ENCODE measurements at places on chromosomes 2 and 18. TPM values are rescaled to one million over a fixed set of nuclear protein-coding genes. Genes with fewer than 3 reads are reported as not detected.
A peak's percentile ranks its signal among the peaks of the same experiment; 100 is the strongest.

Gene MYL12B
- 154 TPM for total RNA-seq

GRCh38 chr2:67825476-67825875 is 237.3 kb downstream of the C1D start:
- DNase-seq = no peak

DNA sequence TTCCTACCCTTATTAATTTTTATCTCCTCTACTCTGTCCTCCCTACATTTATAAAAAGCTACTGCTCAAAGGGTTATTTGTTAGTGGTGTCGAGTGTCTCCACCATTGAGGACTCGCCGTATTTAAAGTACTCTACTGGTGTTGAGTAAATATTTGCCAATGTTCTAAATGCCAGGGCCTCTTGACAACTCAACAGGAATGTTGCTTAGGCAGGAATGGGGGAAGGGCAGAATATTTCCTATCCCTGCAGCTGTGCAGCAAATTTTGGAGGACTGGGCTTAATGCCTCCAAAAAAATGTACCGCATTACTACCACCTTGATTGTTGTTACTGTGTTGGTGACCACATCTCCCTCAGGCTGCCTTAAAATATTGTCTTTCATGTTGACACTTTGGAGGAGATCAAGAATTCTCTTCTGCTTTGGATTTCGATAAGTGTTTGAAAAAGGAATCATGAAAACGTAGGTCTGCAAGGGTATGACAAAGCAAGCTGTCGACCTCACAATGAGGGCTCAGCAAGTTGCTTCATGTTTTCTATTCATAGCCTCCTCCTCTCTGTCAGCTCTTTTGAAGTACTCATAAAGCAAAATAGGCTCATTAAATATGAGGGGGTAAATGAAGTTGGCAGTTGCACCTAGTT is 84.3 kb downstream of the EFEMP1 start:
- DNase-seq = no peak

Gene RAD51AP2
- not detected for total RNA-seq

- DNase-seq = no peak
Measured at GRCh38 chr2:36854241-36854640, 112.1 kb downstream of the STRN start.

GRCh38 chr18:3806656-3807055 is 356.7 kb downstream of the TGIF1 start:
- DNase-seq = no peak

Gene DCDC2C
- total RNA-seq = not detected

DNA sequence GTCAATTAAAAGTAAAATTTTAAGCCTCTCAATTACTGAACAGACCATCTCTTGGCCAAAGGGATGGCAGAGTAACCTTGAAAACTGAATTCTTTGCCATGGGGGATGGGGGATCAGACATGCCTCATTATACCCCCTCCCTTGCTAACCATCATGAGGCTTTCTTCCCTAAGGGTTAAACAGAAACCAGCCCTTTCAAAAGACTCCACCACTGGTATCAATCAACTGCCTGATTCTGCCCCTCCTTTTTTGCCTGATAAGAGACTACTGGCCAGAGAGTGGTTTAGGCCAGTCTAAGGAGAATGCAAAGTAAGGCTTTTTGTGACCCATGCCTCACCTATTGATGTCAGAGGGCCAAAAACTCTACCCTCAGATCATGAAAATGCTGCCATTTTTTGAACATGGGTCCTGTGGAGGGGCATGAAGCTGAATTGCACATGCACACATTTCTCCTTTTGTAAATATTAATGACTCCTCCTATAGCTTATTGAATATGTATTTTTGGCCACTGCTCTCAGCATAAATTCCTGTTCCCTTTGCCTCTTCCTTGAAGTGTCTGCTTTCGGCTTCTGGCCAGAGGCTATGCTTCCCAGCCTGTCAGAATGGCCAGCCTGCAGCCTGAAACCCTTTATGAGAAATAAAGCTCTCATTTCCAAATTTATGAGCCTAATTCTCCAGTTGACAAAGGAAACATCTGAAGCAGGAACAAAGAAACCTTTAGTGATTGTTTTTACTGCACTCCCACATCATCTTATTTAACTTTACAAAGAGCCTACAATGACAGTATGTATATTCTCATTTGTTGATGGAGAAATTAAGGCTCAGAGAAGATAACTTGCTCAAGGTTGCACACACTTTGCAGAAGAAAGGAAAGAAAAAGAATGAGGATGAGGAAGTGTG is 270.7 kb upstream of the CELF4 start:
- no peak for DNase-seq

- no peak for DNase-seq
Measured at GRCh38 chr2:201966691-201967438, 66.8 kb upstream of the FZD7 start.

Gene FAM110C
- total RNA-seq = 0.57 TPM

DNA sequence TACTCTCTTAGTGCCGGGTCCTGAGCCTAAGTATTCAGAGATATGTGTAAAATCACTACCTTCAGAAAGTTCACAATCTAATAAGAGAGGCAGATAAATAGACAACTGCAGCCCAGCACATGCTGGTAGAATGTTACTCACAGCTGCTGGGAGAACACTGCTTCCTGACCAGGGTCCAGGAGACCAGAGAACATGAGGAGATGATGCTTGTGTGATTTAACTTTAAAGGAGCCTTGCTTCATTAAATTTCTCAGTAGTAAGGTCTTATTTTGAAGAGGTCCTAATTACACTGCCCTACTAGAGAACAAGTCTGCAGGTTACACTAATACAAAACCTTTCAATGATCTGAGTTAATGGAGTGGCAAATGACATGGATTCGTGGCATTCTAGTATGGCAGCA is 209.9 kb upstream of the TRIB2 start:
- DNase-seq = peak; percentile 15

DNA sequence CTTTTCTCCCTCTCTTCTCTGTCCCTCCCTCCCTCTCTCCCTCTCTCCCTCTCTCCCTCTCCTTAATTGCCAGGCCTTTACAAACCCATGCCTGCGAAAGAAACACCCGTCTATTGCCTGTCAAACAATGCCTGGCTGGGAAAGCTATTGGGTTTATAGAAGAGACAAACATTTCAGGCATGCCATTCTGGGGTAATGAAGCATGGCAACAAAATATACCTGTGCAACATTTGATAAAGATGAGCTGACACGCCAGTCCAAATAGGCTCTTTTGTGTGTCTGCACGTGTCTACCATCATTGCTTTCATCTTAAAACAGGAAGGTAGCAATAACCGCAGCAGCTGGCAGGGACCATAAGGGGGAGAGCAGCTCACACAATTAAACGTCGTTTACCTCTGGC is 282.1 kb downstream of the ZNF516 start:
- DNase-seq = no peak

GRCh38 chr18:34942276-34942675 is 98.9 kb upstream of the MAPRE2 start:
- DNase-seq = no peak

Gene MYL1
- total RNA-seq = not detected

DNA sequence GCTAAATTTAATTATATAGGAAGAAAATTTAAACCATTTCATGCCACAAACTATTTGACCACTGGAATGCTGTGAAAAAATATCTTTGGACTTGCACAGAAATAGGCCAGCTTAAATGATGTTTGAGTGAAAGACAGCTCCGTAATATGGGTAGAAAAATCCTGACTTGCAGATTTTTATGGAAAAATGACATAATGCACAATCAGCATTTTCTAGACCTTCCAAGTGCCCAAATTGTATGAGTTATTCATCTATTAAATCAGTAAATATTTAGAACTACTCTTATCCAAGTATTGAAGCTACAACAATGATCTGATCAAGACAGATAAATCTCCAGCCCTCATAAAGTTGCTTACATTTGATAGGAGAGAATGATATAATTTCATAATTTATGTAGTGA is 691.1 kb upstream of the DDX18 start:
- DNase-seq = no peak

DNA sequence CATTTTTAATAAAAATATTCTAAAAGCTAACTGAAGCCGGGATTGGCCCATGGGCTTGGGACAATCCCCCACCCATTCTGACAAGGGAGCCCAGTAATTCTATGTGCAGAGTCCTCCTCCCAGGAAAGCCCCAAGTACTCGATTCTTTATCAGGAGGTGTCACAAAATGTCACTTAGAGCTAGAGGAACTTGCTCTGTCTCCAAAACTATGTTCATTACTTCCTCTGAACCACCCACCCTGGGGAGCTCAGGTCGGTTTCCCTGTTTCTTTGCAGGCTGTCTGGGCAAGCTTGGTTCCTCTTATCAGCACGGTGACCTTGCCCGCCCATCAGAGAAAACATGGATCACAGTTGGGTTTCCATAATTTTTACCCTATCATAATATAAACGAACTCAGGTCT is 430.6 kb upstream of the ID2 start:
- no peak for DNase-seq

Gene ARHGAP25
- total RNA-seq = 0.51 TPM

DNA sequence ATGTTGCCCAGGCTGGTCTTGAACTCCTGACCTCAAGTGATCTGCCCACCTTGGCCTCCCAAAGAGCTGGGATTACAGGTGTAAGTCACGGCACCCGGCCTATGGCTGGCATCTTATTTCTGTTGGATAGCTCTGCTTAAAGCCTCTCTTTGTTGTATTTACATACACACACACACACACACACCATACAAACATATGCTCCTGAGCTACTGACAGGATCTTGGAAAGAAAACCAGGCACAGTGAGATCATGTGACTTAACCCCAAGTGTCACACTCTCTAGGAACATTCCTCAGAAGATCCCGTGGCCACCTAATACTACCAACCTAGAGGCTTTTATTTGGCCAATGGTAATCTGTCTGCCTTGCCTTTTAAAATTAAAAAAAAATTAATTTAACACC is 85.1 kb upstream of the HAAO start:
- DNase-seq = no peak

Gene AMER3
- total RNA-seq = not detected

Gene SIX2
- total RNA-seq = 12.2 TPM

Gene RAB1A
- 72.8 TPM for total RNA-seq

GRCh38 chr2:144935736-144936135 is 415.8 kb upstream of the ZEB2 start:
- DNase-seq = no peak

Gene PDE1A
- not detected for total RNA-seq

Gene LYPD6B
- total RNA-seq = 8.0 TPM

GRCh38 chr2:120740765-120741524 is 5.3 kb downstream of the GLI2 start:
- DNase-seq = peak; percentile 64

DNA sequence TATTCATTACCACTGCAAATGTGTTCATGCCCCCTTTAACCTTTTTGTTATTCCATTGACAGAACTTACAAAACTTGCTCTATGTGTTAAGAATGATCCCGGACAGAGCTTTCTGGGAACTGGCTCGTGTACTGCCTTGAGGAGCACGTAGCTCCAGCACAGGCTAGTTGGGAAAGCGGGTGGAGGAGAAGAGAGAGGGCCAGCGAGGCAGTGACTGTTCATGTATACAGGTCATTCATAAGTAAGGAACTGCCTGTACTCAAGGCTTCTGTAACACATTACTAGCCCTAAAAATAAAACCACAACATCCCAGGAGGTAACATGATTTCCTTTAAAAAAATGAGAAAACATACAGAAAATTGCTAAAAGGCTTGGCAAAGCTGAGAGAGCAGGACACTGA is 109.0 kb downstream of the STK39 start:
- DNase-seq = no peak

- peak; percentile 42 for DNase-seq
Measured at GRCh38 chr18:13611601-13612195, 114.7 kb downstream of the FAM210A start.

Gene IL36B
- not detected for total RNA-seq

Gene CLHC1
- total RNA-seq = 7.0 TPM

Gene ARL5A
- 64.6 TPM for total RNA-seq

All from Daoy (cell line).